ENCODE measurements at places on chromosomes 5 and 9.
A peak's percentile ranks its signal among the peaks of the same experiment; 100 is the strongest.

GRCh38 chr9:18996211-18996610, 36.8 kb downstream of the SAXO1 start:
- no peak for DNase-seq

GRCh38 chr9:130991778-130992681, 16.9 kb upstream of the LAMC3 start:
- no peak for DNase-seq

- DNase-seq, result no peak
Measured at GRCh38 chr5:158880483-158881001, 219.2 kb downstream of the EBF1 start.

DNA sequence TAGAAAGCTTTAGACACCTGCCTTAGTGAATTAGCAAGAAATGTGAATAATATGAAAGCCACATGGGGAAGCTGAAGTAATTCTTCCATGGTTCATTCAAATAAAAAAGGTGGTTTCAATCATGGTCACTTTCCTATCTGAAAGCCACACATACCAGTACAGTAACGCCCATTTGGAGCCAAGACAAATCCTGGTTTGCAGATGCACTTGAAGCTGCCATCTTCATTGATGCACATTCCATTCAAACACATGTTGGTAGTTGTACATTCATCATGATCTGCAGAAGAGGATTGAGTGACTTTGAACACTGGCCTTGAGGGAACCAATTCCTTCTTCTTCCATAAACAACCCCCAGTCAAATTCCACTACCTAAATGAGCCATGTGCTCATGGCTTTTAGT, 161.5 kb downstream of the FBN2 start:
- no peak for DNase-seq

DNA sequence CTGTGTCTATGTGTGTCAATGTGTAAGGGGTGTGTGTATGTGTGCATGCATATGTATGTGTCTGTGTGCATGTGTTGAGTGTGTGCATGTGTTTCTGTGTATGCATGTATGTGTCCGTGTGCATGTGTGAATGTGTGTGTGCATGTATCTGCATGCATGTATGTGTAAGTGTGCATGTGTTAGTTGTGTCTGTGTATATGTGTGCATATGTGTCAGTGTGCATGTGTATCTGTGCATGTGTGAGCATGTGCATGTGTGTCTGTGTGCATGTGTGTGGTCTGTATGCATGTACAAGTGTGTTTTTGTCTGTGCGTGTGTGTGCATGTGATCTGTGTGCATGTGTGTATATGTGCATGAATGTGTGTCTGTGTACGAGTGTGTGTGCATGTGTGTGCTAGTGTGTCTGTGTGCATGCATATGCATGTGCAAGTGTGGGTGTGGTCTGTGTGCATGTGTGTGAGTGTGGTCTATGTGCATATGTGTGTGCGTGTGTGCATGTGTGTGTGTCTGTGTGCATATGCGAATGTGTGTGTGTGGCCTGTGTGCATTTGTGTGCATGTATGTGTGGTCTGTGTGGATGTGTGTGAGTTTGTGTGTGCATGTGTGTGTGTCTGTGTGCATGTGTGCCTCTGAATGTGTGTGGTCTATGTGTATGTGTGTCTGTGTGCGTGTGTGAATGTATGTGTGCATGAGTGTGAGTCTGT, 9.6 kb downstream of the FAM163B start:
- no peak for DNase-seq

GRCh38 chr5:31626156-31626555, 12.8 kb upstream of the PDZD2 start:
- DNase-seq, result no peak

DNA sequence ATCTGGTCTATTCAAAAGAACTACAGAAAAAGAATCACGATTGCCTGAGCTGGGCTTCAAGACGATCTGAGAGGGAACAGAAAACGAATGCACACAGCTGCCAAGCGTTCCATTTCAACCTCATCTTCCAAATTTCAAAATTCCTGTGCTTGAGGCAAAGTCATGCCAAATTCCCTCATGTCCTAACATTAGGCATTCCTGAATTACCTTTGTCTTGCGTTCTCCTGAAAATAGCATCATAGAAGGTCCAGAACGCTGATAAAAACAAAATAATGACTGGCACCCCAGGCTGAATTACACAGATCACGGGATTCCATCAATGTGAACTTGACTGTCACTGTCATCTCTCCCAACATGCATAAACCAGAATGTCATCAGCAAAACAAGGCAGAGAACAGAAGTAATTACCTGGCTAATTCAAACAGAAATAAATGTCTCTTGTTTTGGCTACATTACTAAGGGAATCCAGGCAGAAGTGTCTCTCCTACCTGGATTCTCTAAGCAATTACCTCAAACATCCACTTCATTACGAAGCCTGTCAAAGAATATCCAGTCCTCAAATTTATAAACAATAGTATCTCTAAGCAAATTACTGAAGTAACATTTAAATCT, 12.0 kb upstream of the CDH6 start:
- DNase-seq, result no peak

GRCh38 chr5:1793966-1794900, 5.4 kb downstream of the MRPL36 start:
- no peak for DNase-seq

DNA sequence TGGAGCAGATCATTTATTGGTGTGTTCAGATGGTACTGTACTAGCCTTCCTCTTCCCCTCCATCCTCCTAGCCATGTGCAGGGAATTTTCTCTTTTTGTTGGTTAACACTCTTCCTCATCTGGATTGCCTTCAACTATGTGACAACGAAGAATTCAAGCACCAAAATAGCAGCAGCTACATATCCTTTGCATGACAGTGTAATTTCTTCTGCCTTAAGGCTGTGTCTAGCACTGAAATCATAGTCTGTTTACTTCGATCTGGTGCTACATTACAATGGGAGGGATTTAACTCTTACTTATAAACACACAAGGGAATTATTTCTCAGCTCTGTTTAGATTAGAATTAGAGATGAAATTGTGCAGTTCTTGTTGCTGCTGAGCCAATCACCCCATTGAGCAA, 260.4 kb downstream of the ARL15 start:
- no peak for DNase-seq

DNA sequence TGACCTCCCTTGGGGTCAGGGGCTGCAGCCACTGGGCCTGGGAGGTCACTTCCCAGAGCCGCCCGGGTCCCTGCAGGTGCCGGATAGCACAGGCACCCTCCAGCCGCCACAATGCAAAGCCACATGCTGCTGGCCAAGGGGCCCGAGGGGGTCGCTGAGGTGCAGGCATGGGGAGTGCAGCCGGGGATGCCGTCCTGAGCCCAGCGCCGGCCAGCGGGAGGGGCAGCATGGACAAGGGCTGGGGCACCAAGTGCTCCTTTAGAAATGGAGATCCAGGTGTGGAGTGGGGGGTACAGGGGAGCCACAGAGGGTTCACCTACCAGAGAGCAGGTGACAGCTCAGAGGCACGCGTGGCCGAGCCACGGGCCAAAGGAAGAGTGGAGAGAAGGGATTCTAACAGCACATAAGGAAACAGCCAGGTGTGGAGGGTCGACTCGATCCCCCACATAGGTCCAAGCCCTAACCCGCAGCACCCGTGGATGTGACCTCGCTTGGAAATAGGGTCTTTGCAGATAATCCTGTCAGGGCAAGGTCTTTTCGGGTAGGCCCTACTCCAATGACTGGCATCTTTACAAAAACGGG, 24.7 kb downstream of the ZDHHC11B start:
- DNase-seq, result no peak

- no peak for DNase-seq
Measured at GRCh38 chr5:7668161-7668560, 182.8 kb downstream of the CFAP90 start.

- DNase-seq, result no peak
Measured at GRCh38 chr5:72654231-72654630, 147.0 kb upstream of the ZNF366 start.

DNA sequence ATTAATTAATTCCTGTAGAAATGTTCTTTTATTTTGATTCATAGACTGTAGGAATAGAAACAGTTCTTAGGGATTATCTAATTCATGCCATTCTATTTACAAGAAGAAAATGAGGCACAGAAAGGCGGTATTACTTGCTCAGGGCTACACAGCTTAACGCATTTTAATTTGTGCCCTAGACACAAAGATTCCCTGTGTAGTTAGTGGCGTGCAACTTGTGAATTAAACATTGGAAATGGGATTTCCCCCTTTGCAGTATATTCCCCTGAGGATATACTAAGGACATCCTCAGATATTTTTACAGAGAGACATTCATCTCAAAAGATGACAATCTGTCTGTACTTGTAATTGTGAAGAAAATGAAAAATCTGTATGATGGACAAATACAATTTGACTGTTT, 108.1 kb downstream of the SGCD start:
- no peak for DNase-seq

GRCh38 chr5:160390787-160391696, 8.8 kb downstream of the FAM200C start:
- DNase-seq, result peak; percentile 45

GRCh38 chr9:75152416-75152815, 64.1 kb downstream of the OSTF1 start:
- DNase-seq, result no peak

DNA sequence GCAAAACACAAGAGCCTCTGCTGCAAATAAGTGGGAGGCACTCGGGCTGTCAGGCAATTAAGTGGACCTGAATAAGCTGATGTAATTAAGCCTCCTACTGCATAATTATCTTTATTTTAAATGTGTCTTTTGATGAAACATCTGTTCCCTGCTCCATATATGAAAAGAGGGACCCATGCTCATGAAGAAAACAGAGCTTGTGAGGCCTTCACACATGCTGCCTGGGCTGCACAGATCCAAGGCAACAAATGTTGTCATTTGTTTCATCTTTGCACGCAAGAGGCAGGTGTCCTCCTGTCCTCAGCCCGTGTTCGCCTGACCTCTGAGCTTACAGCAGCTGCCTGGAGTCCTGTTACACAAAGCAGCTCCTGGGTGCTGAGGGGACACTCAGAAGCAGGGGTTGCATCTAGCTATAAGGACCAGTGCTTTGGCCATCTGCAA, 381.1 kb downstream of the ZNF608 start:
- no peak for DNase-seq

DNA sequence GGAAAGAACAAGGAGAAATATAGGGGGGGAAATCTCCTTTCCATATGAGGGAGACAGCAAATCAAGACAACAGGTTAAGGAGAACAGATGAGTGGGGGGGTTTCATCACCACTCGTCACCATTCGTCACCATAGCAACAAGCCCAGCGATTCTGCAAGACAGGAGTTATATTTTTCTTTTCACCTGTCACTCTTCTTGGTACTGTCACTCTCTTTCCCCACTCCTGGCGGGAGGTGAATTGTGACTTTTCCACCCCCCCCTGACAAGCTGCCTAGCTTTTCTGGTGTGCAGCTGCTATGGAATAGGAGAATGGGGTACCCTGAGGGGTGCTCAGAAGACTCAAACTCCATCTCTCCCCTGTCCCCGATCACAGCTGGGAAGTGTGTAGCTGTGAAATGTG, 239.9 kb downstream of the FAM114A2 start:
- no peak for DNase-seq

GRCh38 chr9:130973686-130974281, 34.7 kb upstream of the FIBCD1 start:
- no peak for DNase-seq

- no peak for DNase-seq
Measured at GRCh38 chr9:95047452-95048224, 269.9 kb downstream of the FANCC start.

DNA sequence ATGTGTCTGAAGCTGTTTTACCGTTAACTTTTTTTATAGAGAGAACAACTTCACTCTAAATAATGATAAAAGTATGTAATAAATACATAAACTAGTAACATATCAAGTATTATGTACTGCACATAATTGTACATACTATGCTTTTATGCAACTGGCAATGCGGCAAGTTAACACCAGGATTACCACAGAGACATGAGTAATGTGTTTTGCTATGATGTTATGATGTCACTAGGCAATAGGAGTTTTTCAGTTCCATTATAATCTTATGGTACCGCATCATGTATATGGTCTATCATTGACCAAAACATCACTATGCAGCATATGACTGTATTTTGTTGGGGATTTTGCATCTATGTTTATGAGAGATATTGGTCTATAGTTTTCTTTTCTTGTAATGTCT, 326.4 kb upstream of the TARS1 start:
- no peak for DNase-seq

DNA sequence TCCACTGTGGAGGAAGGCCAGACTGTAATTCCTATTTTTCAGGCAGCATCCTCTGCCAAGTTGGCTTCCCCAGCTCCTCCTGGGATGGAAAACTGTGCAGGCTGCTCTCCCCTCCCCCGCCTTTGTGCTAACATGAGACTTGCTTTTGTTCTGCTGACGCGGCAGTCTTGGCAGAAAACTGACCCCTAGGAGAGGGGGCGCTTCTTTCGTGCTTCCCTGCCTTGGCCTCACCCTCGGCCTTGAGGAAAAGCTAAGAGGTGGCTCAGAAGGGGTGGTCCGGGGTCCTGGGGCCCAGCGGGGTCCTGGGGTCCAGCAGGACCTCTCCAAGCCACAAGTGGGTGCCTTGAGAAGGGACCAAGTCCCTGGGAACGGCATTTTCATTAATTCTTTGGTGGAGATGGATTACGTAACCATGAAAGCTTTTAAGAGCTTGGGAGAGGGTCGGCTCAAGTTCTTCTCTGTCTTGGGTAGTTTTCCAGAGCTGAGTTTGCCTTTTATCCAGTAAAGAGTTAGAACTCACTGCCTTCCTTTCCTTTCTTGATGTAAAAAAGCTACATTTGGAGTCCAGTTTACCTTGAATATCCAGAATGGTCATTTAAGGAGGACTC, 51.0 kb downstream of the SH3PXD2B start:
- DNase-seq, result peak; percentile 83

GRCh38 chr9:69971643-69972449, 71.8 kb upstream of the MAMDC2 start:
- peak; percentile 65 for DNase-seq

GRCh38 chr9:130960522-130961378, 21.7 kb upstream of the FIBCD1 start:
- DNase-seq, result no peak

DNA sequence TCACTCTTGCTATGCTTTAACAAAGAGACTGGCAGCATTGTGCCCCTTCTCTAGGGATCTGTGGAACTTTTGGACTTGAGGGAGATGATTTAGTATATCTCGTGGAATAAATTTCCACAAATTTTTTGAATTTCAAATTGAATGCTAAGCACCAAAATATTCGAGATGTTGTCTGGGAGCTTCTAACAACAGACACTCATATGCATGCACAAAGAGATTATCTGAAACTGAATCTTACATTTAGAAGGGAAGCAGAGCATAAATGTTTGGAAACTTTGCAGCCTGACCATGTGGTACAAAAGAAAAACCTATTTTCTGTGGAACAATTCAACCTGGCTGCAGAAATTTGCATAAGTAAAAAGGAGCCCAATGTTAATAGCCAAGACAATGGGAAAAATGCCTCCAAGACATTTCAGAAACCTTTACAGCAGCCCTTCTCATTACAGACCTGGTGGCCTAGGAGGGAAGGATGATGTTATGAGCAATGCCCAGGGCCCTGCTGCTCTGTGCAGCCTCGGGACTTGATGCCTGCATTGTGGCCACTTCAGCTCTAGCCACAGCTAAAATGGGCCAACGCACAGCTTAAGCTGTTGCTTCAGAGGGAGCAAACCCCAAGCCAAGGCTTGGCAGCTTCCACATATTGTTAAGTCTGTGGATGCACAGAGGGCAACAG, 285.8 kb upstream of the FAM174A start:
- DNase-seq, result no peak
